NCI-H1105 (cell line): ENCODE measurements at places on chromosomes 5 and 9.

GRCh38 chr9:134066913-134067851 is 644 bp downstream of the BRD3 start:
- DNase-seq = no peak

GRCh38 chr5:172509405-172509781 is 55.1 kb upstream of the SH3PXD2B start:
- DNase-seq = no peak

GRCh38 chr5:107393851-107394250 is 276.9 kb downstream of the EFNA5 start:
- no peak for DNase-seq

DNA sequence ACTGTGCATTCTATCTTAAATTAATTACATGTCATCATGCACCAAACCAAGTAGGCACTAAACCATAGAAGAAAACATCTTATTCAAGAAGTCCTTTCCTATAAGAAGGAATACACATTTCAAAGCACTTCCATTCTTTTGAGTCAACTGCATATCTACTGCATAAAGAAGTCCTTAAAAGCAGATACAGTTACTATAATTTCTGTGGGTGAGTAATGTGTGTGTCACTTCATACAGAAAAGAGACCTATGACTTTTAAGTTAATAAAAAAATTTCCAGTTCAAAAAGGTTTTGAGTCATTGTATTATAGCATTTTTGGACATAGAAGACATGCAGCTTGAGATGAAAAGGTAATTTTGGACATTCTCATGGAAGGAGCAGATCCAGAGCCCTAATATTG is 125.0 kb downstream of the DTWD2 start:
- no peak for DNase-seq

GRCh38 chr5:171149333-171149732 is 159.7 kb upstream of the TLX3 start:
- DNase-seq = no peak

DNA sequence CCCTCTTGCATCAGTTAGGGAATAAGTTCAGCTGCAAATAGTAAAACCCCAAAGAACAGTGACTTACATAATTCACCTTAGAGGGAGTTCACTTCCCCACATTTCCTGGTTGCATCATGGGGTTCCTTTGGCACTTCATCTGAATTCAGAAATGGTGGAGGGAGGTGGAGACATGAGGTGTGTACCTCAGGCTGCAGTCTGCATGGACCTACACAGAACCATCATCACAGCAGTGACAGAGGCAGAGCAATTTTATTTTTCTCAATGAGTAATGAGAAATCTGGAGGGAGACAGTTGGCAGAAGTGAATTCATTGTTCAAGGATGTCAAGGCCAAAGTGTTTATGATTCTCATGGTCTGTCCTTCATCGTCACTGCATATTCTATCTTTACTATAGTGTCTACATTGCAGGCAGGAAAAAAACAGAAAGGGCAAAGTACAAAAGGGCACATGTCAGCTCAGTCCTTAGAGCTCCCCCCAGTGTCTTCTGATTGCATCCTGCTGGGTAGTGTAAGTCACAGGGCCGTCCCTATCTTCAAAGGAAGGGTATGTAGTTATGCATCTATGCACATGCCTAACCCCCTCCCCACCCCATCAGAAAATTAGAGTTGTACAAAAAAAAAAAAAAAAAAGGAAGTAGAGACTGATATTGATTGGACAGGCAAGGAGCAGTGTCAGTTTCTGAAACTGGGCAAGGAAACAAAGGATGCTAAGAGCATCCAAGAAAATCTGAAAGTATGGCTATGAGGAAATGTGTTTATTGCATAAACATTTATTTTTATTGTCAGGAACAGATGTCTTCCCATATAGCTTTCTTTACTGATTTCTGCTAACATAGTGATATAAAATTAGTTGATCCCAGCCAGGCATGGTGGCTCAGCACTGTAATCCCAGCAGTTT is 132.7 kb upstream of the APC start:
- DNase-seq = no peak

- no peak for DNase-seq
Measured at GRCh38 chr9:6113312-6113711, 97.9 kb upstream of the RANBP6 start.

DNA sequence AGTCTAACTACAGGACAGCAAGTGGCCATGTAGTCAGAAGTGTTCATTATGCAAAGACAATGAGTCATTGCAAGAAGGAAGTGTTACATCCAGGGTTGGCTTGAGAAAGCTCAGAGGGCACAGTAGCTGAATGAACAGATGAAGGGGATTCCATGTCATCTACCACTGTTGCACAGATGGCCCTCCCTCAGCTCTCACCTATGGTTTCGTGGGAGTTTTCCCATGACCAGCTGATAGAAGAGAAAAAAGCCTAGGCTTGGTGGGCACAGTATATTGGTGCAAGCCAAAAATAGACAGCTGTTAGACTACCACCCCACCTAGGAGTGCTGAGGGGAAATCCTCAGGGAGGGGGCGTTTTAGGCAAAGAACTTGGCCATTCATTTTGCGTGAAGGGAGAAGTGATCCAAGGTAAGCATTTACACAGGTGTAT is 217.0 kb downstream of the DMRT2 start:
- no peak for DNase-seq

GRCh38 chr5:14341571-14342230 is 198.6 kb downstream of the TRIO start:
- DNase-seq = no peak
